Hindlimb muscle (tissue), 1 donor: ENCODE measurements at places on chromosomes 3 and 15. TPM values are rescaled to one million over a fixed set of nuclear protein-coding genes. Genes with fewer than 3 reads are reported as not detected.

- DNase-seq, result peak; percentile 24
These were observed 78.7 kb upstream of the GCNT3 start for GRCh38 chr15:59532770-59533379.

DNA sequence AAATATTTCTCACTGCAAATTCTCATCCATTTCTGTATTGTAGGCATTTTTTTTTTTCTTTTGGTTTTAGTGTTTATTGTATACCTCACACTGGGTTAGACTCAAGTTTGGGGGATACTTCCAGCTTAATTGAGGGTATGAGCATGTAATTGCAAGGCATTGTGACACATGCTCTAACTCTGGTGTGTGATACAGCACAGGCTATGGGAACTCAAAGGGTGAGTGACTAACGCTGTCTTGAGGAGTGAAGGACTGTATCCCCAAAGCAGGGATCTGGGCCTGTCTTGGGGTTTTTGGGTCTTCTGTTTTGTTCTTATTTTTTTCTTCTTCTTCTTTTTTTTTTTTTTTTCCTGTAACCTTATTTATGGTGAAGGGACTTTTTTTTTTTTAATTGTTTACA is 26.9 kb downstream of the MAP2K1 start:
- no peak for DNase-seq

GRCh38 chr3:88744896-88745295 is 362.5 kb upstream of the EPHA3 start:
- DNase-seq, result no peak

DNA sequence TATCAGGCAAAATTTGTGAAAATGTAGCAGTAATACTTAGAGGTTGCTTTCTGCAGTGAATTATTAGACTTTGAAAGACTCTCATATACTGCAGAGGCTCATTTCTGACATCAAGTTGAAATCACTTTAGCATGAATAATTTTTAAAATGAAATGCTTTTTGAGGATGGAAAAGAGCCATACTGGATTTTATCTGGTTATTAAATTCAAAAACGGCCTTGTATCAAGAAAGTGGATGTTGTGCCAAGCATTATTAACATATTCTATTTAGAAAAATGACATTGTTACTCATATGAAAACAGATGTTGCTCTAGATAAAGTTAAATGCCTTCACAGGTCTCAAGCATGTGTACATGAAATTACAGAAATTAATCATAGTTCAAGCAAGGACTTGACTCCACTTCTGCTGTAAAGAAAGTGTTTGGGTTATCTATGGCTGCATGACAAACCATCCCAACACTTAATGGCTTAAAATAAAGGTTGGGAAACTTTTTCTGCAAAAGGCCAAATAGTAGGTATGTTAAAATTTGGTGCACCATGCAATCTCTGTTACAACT is 64.5 kb upstream of the ZNF280D start:
- no peak for DNase-seq

- DNase-seq, result no peak
These were observed 87.6 kb downstream of the PDCD6IP start for GRCh38 chr3:33886015-33886414.

DNA sequence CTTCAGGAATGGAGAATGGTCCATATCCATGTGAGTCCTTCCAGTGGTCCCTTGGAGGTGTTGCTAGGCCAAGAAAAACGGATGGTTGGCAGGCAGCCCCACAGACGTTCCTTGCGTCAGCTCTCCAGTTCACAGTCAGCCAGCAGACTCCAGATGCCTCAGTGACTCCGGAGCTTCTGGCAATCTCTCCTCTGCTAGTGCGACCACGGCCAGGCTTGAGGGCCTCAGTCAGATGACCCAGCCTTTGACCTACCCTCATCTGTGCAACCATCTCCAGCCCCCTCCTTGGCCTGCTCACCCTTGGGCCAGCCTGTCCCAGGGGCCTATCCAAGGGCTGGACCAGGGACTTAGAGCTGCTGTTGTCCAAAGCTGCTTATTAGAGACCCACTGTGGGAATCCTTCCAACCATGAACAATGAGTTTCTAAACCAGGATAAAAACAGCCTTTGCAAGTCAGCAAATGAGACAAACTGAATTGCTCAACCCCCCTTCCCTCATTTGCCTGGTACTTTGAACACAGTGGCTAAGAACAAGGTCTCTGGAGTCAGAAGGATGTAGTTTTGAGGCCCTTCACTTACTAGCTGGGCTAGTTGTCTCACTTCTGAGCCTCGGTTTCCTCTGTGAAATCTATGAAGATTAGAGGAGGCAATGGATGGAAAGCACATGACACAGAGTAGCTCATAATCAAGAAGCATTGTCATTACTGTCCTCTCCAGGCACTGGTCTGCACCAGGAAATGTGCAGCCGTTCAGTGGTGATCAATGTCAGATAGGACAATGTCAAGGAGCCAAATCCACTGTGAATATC is 44.8 kb downstream of the ANP32A start:
- peak; percentile 78 for DNase-seq

GRCh38 chr3:195453236-195453635 is 10.4 kb upstream of the ACAP2 start:
- DNase-seq, result no peak

GRCh38 chr3:54951405-54951804 is 23.5 kb upstream of the LRTM1 start:
- peak; percentile 81 for DNase-seq

DNA sequence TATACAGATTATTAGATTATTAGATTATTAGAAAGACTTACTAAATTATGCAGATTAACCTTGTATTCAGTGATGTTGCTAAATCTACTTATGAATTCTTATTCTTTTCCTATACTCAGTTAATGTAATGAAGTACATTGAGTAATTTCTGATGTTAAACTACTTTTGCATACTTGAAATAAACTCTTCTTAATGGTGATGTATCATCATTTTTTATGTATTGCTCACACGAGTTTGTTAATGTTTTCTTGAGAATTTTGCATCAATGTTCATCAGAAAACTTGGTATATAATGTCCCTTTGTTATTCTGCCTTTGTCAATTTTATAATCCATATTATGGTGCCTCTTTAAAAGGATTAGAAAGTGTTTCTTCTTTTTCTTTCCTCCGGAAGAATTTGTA is 163.2 kb upstream of the COL8A1 start:
- no peak for DNase-seq

GRCh38 chr15:94174399-94174802 is 57.0 kb upstream of the MCTP2 start:
- no peak for DNase-seq

GRCh38 chr3:139269984-139270383 is 73.8 kb upstream of the MRPS22 start:
- DNase-seq, result no peak

- DNase-seq, result no peak
These were observed 106.8 kb downstream of the VPS8 start for GRCh38 chr3:184918750-184919149.

DNA sequence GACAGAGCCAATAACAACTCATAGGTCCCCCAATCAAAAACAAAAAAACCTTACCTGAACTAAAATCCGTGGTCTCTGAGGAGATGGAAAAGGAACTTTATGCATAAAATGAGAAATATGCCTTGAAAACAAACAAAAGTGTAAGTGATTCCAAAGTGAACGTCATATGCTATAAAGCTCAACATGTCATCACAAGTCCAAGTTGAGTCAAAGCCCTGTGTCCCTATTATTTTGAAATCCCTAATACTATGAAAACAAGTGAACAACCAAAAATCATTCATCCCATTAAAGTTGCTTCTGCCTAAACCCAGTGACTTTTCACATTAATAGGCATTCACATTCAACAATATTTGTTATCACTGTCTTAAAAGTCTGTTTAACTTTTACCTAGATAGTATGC is 59.4 kb downstream of the DENND4A start:
- DNase-seq, result no peak

DNA sequence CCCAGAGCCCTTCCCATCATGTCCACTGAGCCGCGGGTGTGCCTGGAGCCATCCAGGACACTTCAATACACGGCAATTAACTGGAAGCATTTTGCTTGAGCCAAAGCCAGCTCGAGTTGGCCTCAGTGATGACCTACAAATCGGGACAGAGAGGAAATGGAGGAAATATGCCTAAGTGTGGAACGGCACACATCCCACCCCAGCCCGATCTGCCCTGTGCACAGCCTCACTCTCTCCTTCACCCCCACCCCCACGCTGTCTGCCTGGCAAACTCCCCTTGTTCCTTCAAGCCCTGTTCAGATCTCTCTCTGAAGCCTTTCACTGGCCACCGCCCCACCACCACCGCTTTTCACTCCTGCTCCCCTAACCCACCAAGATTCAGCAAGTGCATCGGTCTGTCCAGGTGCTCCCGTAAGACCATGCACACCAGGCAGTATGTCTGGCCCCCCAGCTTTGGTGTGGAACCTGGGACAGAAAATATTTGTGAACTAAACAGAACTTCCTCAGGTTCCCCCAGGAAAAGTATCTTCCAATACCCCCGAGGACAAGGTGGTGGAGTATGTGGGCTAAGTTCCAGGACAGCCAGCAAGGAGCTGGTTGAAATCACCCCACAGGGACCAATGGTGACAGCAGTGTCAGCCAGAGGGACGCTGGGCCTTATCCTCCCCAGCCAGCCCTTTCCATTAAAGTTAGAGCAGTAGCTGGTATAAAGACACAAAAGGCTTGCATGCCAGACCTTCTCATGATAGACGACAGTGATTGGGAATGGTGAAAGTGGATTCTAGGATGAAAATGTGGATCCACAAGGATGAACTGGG is 83.7 kb downstream of the VGLL4 start:
- no peak for DNase-seq

- peak; percentile 29 for DNase-seq
These were observed 234.1 kb downstream of the RORA start for GRCh38 chr15:60994963-60995475.

DNA sequence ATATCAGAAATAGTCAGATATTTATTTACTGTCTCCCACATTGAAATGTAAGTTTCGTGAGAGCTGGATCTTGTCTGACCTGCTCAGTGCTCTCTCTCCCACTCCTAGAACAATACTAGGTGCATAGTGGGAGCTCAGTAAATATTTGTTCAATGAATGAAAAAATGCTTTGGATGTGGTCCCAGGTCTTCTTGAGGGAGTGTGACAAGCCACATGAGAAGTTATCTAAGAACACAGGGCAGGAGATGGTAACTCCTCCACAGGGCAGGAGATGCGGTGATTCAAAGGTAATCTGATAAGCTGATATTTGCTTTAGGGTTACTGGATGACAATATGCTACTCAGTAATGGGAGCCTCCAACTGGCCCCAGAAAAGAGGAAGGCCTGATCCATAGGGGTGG is 25.8 kb upstream of the PLA2G4E start:
- DNase-seq, result no peak

DNA sequence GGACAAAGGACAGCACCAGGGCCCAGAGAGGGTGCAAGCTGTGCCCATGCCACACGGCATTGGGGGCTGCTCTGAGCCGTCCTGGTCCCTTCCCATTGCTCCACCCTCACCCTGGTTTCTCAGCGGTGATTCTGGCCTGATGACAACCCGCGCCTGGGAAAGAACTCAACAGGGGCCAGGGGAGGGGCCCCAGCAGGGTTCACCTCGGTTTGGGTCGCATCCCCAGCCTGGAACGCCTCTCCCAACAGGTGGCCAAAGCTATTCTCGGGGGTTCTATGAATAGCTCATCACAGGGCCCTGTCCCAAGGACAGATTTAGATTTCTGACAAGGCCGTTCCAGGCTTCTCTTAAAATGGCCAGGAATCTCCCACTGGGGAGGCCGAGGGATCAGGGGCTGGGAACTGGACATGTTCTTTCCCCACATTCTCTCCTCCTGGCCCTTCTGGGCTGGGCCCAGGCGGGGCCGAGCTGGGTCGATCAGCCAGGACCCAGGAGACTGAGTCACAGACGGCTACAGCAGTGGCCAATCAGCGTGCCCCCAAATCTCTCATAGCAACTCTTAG is 17.9 kb downstream of the GRIP2 start:
- no peak for DNase-seq

GRCh38 chr3:127753338-127753737 is 69.0 kb downstream of the MGLL start:
- DNase-seq, result no peak

GRCh38 chr3:72151465-72152238 is 366.7 kb upstream of the PROK2 start:
- DNase-seq, result no peak

The PYGO1 gene
- 8.0 TPM for polyA plus RNA-seq

The DNAJA4 gene
- polyA plus RNA-seq, result 77.5 TPM

The AGBL1 gene
- 11.7 TPM for polyA plus RNA-seq

The RAB6B gene
- polyA plus RNA-seq, result 9.7 TPM

The ACKR4 gene
- polyA plus RNA-seq, result 0.76 TPM

The CFAP92 gene
- polyA plus RNA-seq, result 1.4 TPM

The CADPS gene
- polyA plus RNA-seq, result 1.4 TPM

The CLCN2 gene
- polyA plus RNA-seq, result 4.8 TPM

The GP9 gene
- 0.30 TPM for polyA plus RNA-seq

The AQP9 gene
- polyA plus RNA-seq, result 0.12 TPM

The SSUH2 gene
- polyA plus RNA-seq, result 2.9 TPM
